ENCODE measurements at places on chromosomes 2 and 18.
A peak's percentile ranks its signal among the peaks of the same experiment; 100 is the strongest.

- DNase-seq = peak; percentile 84
These were observed 22.7 kb upstream of the PKDCC start for GRCh38 chr2:42025151-42025582.

DNA sequence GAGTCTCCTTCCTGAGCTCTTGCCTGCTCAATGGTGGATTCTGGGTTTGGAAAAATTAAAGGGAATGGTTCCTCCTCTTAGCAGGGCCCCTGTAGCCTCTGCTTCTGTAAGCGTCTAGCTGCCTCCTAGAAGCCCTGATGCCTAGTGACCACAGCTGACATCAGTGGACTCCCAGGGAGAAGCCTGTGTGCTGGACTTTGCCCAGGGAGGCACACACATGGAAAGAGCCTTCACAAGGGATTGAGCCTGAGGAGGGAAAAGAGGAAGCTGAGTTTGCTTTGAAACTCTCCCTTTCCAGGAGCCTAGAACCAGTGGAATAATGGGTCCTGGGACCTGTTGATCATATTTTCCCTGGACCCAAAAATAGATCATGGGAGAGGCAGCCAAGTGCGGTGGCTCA is 1.4 kb upstream of the CFAP65 start:
- no peak for DNase-seq

GRCh38 chr18:41850781-41851180 is 104.3 kb upstream of the PIK3C3 start:
- no peak for DNase-seq

- no peak for DNase-seq
These were observed 392.3 kb downstream of the NCKAP5 start for GRCh38 chr2:133175926-133176325.
